Smooth muscle cell of the coronary artery (primary cell): ENCODE measurements at places on chromosomes 7 and 10. TPM values are rescaled to one million over a fixed set of nuclear protein-coding genes. Genes with fewer than 3 reads are reported as not detected.

SYT15B gene
- 0.30 TPM in 1 of 2 replicates, not detected in the other for total RNA-seq

OR2A42 gene
- under 0.01 TPM in 1 of 2 replicates, not detected in the other for total RNA-seq

INSIG1 gene
- total RNA-seq: 45.3 and 73.9 TPM in 2 replicates

BTRC gene
- total RNA-seq: 10.1 and 13.2 TPM in 2 replicates

SPDYE5 gene
- total RNA-seq: 0.12 TPM in 1 of 2 replicates, not detected in the other

UTF1 gene
- total RNA-seq: not detected in 2 replicates

GPR15LG gene
- total RNA-seq: not detected in 2 replicates

KIAA1549 gene
- 0.35 and 0.60 TPM in 2 replicates for total RNA-seq

LDB3 gene
- 0.08 TPM in 1 of 2 replicates, not detected in the other for total RNA-seq

TEX47 gene
- not detected in 2 replicates for total RNA-seq

TAS2R5 gene
- total RNA-seq: 0.38 and 0.59 TPM in 2 replicates

GDF2 gene
- total RNA-seq: not detected in 2 replicates

SCART1 gene
- 1.3 and 2.7 TPM in 2 replicates for total RNA-seq

SFRP5 gene
- total RNA-seq: 0.12 and 3.9 TPM in 2 replicates
